Activated B cell treated with CpG ODN at 0.5 μM for 24 hours (primary cell): ENCODE measurements at places on chromosomes 4 and X.

GRCh38 chr4:7075962-7076695, 8.3 kb upstream of the GRPEL1 start:
- no peak for DNase-seq
- H3K36me3 ChIP-seq, result no peaks in the 10 kb centered on the region
- no peak overlapping the region for H3K4me3 ChIP-seq
- peaks cover 16% of the 10 kb centered on the region for H3K27me3 ChIP-seq

- H3K27ac ChIP-seq, result no peak overlapping the region
- H3K4me3 ChIP-seq, result no peak overlapping the region
- H3K4me1 ChIP-seq, result no peaks in the 10 kb centered on the region
- no peaks in the 10 kb centered on the region for H3K36me3 ChIP-seq
- H3K27me3 ChIP-seq, result no peaks in the 10 kb centered on the region
Observed at GRCh38 chr4:21203416-21203815, 503.2 kb downstream of the PACRGL start.

- H3K27ac ChIP-seq, result no peak overlapping the region
- H3K36me3 ChIP-seq, result no peaks in the 10 kb centered on the region
- H3K4me1 ChIP-seq, result no peaks in the 10 kb centered on the region
- peaks cover 73% of the 10 kb centered on the region for H3K27me3 ChIP-seq
- H3K4me3 ChIP-seq, result no peak overlapping the region
Observed at GRCh38 chr4:158799856-158800255, 31.0 kb downstream of the FNIP2 start.

DNA sequence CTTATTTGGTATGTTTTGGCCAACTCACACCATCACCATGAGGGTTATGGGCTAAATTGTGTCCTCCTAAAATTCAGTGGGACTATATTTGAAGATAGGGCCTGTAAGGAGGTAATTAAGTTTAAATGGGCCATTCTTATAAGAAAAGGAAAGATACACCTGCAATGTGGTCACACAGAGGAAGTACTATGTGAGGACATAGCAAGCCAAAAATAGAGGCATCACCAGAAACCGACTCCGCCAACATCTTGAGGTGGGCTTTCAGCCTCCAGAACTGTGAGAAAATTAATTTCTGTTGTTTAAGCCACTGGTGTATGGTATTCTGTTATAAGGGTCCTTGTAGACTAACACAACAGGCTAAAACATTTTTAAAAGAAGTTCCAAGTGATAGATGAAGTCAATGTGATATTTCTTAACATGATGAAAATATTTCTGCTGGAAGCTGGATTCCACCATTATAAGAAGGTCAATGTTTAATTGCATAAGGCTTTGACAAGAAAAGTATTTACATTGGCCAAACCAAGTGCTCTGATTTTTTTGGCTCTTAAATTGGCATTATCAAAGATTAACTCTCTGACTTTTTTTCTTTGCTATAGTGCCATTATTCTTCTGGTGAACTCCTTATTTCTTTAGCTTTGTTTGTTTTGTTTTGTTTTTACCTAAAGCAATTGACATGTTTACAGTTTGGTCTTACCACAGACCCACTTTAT, 540.9 kb downstream of the PPARGC1A start:
- no peaks in the 10 kb centered on the region for H3K4me1 ChIP-seq
- no peak overlapping the region for H3K4me3 ChIP-seq
- H3K27ac ChIP-seq, result no peak overlapping the region
- H3K36me3 ChIP-seq, result no peaks in the 10 kb centered on the region
- no peak for DNase-seq
- no peaks in the 10 kb centered on the region for H3K27me3 ChIP-seq

- H3K4me1 ChIP-seq, result peaks cover 4% of the 10 kb centered on the region
- DNase-seq, result no peak
- H3K27ac ChIP-seq, result no peak overlapping the region
Observed at GRCh38 chr4:73770917-73771316, 30.5 kb downstream of the CXCL8 start.

DNA sequence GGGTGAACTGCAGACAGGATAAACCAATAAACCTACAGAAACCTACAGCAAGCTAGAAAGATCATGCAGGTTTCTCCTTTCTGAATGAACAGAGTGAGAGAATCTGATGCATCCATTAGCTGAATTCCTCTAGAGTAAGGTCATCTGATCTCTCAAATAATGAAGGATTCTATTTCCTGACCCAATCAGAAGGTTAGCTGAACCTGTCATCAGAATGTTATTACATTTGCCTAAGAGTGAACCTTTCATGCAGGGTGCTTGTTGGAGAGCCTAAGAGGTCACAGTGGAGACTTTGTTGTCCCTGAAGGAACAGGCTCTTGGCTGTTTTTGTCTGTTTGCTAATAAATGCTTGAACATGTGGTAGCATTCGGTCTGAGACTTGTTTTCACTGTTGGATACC, 24.0 kb downstream of the MEPE start:
- no peak overlapping the region for H3K4me3 ChIP-seq
- H3K27me3 ChIP-seq, result no peaks in the 10 kb centered on the region
- H3K36me3 ChIP-seq, result no peaks in the 10 kb centered on the region
- H3K4me1 ChIP-seq, result no peaks in the 10 kb centered on the region

DNA sequence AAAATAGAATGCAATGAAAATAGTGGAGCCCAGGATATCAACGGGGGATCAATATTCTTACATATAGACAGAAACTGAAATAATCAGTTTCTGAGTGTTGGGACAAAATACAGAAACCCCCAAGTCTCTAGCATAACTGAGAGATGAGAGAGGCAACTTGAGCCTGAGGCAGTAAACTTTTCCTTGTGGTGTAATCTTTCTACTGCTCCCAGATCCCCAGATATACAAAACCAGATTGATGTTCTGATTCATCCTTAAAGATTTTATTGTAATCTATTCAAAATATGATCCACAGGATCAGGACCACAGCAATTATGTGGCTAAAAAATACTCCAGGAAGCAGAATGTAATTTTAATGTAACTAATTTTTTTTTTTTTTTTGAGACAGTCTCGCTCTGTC, 2282.6 kb downstream of the ARAP2 start:
- H3K36me3 ChIP-seq, result no peaks in the 10 kb centered on the region
- no peaks in the 10 kb centered on the region for H3K4me1 ChIP-seq

- no peaks in the 10 kb centered on the region for H3K27me3 ChIP-seq
- no peaks in the 10 kb centered on the region for H3K36me3 ChIP-seq
- no peak overlapping the region for H3K4me3 ChIP-seq
- no peak overlapping the region for H3K27ac ChIP-seq
Observed at GRCh38 chr4:98584265-98584664, 74.1 kb downstream of the TSPAN5 start.

- no peak overlapping the region for H3K27ac ChIP-seq
- no peak for DNase-seq
- no peaks in the 10 kb centered on the region for H3K27me3 ChIP-seq
Observed at GRCh38 chr4:181662383-181662782, 580.8 kb upstream of the TENM3 start.

DNA sequence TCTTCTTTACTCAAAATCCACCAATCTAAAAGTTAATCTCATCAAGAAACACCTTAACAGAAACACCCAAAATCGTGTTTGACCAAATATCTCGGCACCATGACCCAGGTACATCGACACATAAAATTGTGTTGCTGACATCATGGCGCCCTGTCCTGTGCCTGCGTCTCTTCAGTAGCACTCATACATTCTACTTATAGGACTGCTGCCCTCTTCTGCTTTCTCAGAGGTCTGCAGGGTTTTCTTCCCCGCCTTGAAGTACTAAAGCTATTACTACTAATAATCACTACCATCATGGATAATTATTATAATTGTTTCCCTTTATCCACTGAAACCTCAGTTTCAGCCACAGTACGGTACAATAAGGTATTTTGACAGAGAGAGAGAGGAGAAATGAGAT, 1403.1 kb upstream of the TENM3 start:
- no peaks in the 10 kb centered on the region for H3K27me3 ChIP-seq
- H3K36me3 ChIP-seq, result no peaks in the 10 kb centered on the region
- DNase-seq, result no peak
- H3K4me1 ChIP-seq, result no peaks in the 10 kb centered on the region
- no peak overlapping the region for H3K4me3 ChIP-seq

DNA sequence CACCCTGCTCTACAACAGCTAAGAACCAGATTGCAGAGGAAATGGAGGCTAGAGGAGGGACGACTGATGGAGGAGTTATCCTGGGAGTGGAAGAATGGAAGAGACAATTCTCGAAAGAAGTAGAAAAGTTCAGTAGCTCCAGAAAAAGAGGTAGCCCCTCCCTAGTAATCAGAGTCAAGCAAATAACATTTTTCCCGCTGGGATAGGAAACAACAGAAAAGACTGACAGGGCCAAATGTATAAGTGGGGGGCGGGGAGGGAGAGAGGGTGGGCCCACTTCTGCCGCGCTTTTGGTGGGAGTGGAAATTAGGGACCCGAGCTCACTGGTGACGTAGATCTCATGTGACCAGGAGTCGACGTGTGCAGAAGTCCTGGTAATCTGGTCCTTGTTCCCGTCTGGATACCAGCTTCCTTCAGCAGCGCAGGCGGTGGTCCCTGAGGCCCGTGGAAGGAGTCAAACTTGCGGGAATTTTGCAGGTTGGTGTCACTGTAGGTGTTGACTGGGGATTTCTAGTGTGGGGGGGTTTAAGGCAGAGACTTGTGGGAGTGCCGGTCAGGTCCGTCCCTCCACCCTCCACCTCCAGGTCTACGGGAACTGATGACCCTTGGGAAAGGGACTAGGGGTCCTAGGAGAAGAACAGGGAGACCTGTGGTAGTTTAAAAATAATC, at the start of gene TCEAL9:
Gene TCEAL9, plus strand, starts transcription at position 377 of the 669 bp plus-strand sequence. CDS start 1,179 bp downstream, outside the sequence.
- DNase-seq, result no peak
- peak within 1 kb of the TSS; percentile 85 for H3K4me3 ChIP-seq
- H3K36me3 ChIP-seq, result no peaks in the 10 kb centered on the region

GRCh38 chr4:26455571-26455970, 34.7 kb downstream of the CCKAR start:
- no peak for DNase-seq
- peaks cover 6% of the 10 kb centered on the region for H3K4me1 ChIP-seq
- no peak overlapping the region for H3K4me3 ChIP-seq
- H3K36me3 ChIP-seq, result no peaks in the 10 kb centered on the region

GRCh38 chr4:105544520-105545286, 7.7 kb upstream of the ARHGEF38 start:
- H3K27ac ChIP-seq, result no peak overlapping the region
- H3K4me3 ChIP-seq, result no peak overlapping the region
- DNase-seq, result no peak
- no peaks in the 10 kb centered on the region for H3K36me3 ChIP-seq
- H3K27me3 ChIP-seq, result peaks cover 4% of the 10 kb centered on the region

- H3K27ac ChIP-seq, result no peak overlapping the region
- DNase-seq, result no peak
- peaks cover 81% of the 10 kb centered on the region for H3K36me3 ChIP-seq
- no peaks in the 10 kb centered on the region for H3K27me3 ChIP-seq
- H3K4me3 ChIP-seq, result no peak overlapping the region
Observed at GRCh38 chr4:168421671-168422070, 58.6 kb downstream of the DDX60L start.

DNA sequence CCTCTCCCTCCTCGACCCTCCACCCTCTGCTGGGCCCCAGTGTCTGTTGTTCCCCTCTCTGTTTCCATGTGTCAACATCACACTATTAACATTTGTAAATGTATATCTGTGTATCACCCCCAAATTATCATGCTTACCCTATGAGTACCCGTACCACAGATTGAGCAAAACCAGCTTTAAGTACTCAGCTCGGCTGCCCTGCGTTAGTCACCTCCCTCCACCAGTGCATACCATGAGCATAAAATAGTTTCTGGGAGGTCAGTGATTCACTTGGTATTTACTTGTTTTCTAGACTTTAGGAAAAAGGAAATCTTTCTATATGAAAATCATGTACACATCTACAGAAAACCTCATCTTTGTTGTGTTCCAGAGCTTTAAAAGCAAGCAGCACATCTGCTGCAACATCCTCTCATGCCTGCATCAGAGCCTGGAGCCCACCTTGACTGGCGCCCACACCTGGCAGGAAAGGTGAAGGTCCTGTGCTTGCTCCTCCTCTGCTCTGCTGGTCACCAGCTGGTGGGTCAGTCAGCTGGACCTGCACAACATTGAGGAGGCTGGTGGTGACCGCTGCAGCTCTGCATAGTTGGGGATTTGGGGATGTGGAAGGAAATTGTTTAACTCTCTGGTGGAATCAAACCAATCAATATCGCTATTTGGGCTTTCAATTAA, 214.4 kb upstream of the KLF3 start:
- no peak for DNase-seq
- H3K27ac ChIP-seq, result no peak overlapping the region
- peaks cover 5% of the 10 kb centered on the region for H3K27me3 ChIP-seq

- no peaks in the 10 kb centered on the region for H3K4me1 ChIP-seq
- H3K27me3 ChIP-seq, result no peaks in the 10 kb centered on the region
- H3K36me3 ChIP-seq, result no peaks in the 10 kb centered on the region
- H3K27ac ChIP-seq, result no peak overlapping the region
- H3K4me3 ChIP-seq, result no peak overlapping the region
Observed at GRCh38 chrX:109943092-109943739, 59.7 kb upstream of the TMEM164 start.

DNA sequence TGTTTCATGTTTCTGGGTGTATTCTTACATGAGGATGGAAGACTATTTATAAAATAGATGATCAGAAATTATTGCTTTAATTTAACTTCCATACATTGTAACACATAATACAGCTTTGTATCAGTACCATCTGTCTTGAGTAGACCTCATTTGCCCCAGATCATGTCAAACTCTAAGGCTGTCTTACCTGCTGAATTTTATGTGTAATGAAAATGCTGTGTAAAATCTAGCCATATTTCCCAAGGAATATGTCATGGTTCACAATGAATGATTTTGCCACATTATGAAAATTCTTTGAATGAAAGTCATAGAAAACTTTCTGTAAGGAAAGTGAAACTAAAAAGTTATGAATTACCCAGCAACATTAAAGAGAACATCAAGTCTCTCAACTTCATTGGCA, 7.4 kb downstream of the BDH2 start:
- H3K4me3 ChIP-seq, result no peak overlapping the region
- H3K4me1 ChIP-seq, result peaks cover 12% of the 10 kb centered on the region
- H3K27me3 ChIP-seq, result no peaks in the 10 kb centered on the region
- H3K36me3 ChIP-seq, result peaks cover 19% of the 10 kb centered on the region

GRCh38 chr4:108820492-108821350, 57.9 kb upstream of the ETNPPL start:
- DNase-seq, result no peak
- no peak overlapping the region for H3K4me3 ChIP-seq
- no peak overlapping the region for H3K27ac ChIP-seq
- no peaks in the 10 kb centered on the region for H3K36me3 ChIP-seq
- no peaks in the 10 kb centered on the region for H3K4me1 ChIP-seq

- no peak for DNase-seq
- H3K4me1 ChIP-seq, result peaks cover 20% of the 10 kb centered on the region
- H3K27ac ChIP-seq, result no peak overlapping the region
- H3K36me3 ChIP-seq, result no peaks in the 10 kb centered on the region
- no peaks in the 10 kb centered on the region for H3K27me3 ChIP-seq
- H3K4me3 ChIP-seq, result no peak overlapping the region
Observed at GRCh38 chr4:123479944-123480343, 83.3 kb downstream of the SPRY1 start.
